ENCODE measurements at places on chromosomes 13 and 19.

DNA sequence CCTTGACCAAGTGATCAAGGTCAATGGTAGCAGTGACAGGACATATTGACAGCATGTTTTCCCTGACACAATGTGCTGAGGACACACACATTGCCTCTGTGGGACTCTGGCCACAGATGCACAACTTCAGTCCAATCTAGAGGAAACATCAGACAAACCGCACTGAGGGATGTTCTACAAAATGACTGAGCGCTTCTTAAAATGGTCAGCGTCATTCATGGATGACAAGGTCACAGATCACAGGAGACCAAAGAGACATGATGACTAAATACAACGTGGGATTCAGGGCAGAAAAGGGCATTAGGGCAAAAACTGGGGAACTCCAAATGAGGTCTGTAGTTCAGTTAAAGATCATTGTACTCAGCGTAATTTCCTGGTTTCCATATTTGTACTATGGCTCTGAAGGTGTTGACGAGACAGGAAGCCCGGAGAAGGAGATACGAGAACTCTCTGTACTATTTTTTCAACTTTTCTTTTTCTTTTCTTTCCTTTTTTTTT, 20.6 kb downstream of the PBX4 start:
- DNase-seq = no peak

DNA sequence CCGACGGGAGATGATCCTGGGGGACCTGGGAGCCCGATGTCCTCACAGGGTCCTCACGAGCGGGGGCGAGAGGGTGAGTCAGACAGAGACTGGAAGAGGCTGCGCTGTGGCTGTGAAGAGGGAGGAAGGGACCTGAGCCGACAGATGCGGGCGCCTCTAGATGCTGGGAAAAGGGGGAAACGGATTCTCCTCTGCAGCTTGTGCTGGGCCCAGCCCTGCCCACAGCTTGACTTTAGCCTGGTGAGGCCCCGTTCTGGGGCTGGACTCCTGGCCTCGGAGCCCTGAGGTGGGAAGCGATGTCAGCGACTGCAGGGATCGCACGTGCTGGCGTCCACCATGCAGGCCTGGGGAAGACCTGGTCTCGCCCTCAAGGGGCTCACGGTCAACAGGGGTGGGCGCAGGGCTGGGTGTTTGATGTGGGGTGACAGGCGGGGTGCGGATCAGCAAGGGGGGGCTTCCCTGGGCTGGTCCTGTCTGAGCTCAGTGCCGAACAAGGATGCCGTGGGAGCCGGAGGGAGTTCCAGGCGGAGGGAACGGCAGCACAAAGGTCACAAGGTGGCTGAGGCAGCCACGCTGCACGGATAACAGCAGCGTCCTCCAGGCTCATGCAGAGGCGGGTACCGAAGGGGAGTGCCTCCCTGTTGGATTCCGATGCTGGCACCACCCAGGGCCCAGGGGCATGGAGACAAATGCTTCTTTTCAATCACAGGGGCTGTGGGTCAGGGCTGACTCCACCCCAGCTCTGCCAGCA, 31.8 kb downstream of the PIP5K1C start:
- DNase-seq = no peak

- DNase-seq = peak; percentile 74
These were observed 34.9 kb downstream of the TNFSF13B start for GRCh38 chr13:108304170-108305016.

DNA sequence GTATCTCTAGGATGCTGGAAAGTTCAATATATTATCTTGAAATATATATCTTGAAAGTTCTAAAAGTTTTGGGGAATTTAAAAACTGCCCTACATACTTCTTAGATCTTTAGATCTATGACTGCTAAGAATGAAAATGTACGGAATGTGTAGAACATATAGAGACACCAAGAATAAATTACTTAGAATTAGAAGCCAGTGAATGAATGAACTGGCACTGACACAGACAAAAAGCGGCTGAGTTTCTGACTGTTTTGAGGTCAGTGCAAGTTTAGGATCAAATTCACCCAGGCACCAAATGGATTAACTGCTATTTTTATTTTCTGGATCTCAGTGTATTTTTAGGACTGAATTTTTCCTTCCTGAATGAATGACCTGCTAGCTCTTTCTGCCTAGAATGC, 411.2 kb downstream of the KCTD12 start:
- no peak for DNase-seq

DNA sequence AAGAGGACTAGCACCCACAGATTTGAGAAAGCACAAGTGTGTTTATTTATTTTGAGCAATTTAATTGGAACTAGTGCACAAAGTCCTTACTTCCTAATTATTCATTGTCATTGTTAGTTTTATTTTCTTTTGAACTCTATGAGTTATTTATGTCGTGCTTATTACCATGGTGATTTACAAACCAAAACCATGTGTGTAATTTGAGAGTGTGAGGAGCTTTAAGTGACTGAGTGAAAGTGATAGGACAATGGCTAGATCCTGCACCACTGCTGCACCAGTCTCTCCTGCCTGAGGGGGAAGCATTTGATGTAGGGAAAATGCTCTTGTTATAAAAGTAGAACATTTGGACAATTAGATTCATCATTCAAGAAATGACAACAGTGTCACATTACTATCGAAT, 172.3 kb upstream of the KLF12 start:
- no peak for DNase-seq

GRCh38 chr13:36360903-36361302, 14.7 kb upstream of the SPART start:
- DNase-seq = no peak

GRCh38 chr19:29535214-29535831, 9.5 kb downstream of the VSTM2B start:
- DNase-seq = peak; percentile 30

DNA sequence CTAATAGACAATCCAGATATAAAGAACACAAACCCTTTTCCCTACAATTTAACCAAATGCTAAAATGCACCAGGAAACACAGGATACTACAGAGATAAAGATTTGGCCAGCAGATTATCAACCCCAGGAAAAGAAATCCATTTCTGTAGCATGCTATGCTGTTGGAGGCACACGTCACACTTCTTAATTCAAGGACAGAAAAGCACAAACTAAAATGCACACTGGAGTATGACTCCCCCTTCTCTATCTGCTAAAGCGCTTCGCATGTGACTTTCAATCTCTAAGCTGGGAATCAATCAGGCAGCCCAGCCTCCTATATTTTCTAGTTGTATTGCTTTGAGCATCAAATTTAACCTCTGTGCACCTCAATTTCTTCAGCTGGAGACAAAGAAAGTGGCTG, 22.2 kb downstream of the ABCC4 start:
- no peak for DNase-seq

GRCh38 chr19:49438261-49438660, 3.1 kb downstream of the SLC17A7 start:
- DNase-seq = no peak

- no peak for DNase-seq
These were observed 404.2 kb downstream of the COG6 start for GRCh38 chr13:40059540-40060232.

GRCh38 chr19:32895384-32895783, 25.8 kb upstream of the SLC7A9 start:
- no peak for DNase-seq

GRCh38 chr13:34464011-34464410, 478.1 kb upstream of the NBEA start:
- DNase-seq = no peak

- no peak for DNase-seq
These were observed 49.1 kb downstream of the TBC1D4 start for GRCh38 chr13:75432811-75433244.

GRCh38 chr19:40231544-40232424, 5.3 kb upstream of the CCNP start:
- peak; percentile 76 for DNase-seq

- DNase-seq = peak; percentile 54
These were observed 3.9 kb downstream of the GPR108 start for GRCh38 chr19:6733338-6734095.

DNA sequence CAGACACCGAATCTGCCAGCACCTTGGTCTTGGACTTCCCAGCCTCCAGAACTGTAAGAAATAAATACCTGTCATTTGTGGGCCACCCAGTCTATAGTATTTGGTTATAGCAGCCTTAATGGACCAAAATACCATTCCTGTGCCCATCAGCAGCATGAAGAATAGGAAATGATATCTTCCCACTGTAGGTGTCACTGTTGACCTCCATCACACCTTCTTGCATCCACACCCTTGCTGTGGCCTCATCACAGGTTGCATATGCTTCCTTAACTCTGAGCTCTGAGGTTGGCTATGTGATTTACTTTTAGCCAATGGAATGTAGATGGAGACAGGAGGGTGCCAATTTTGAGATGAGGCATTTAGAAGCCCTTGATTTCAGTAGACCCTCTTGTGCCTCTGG, 242.0 kb upstream of the TSHZ3 start:
- DNase-seq = peak; percentile 12

GRCh38 chr19:40461669-40462221, 3.8 kb downstream of the BLVRB start:
- DNase-seq = no peak

DNA sequence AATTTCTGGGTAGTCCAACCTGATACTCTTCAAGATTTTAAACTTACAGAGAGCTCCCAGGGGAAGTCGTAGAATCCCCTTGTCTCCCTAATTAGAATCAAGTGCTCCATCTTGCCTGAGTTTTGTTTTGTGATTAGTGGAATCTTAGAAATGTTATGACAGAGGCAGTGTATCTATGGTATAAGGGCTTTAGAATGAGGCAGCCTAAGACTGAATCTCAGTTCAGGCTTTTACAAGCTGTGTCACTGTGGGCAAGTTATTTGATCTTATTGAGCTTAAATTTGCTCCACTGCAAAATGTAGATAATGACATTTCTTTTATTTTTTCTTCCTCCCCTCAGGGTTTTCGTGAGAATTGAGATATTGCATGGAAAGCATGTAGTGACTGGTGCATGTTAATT, 215.5 kb downstream of the POSTN start:
- no peak for DNase-seq

- no peak for DNase-seq
These were observed 110.4 kb downstream of the RAB20 start for GRCh38 chr13:110450941-110451730.

- DNase-seq = no peak
These were observed 11.1 kb upstream of the SHISA2 start for GRCh38 chr13:26062853-26063444.

GRCh38 chr19:41853768-41854167, 6.3 kb upstream of the RPS19 start:
- no peak for DNase-seq

- DNase-seq = no peak
These were observed 41.1 kb downstream of the ARHGAP35 start for GRCh38 chr19:46901701-46902401.

DNA sequence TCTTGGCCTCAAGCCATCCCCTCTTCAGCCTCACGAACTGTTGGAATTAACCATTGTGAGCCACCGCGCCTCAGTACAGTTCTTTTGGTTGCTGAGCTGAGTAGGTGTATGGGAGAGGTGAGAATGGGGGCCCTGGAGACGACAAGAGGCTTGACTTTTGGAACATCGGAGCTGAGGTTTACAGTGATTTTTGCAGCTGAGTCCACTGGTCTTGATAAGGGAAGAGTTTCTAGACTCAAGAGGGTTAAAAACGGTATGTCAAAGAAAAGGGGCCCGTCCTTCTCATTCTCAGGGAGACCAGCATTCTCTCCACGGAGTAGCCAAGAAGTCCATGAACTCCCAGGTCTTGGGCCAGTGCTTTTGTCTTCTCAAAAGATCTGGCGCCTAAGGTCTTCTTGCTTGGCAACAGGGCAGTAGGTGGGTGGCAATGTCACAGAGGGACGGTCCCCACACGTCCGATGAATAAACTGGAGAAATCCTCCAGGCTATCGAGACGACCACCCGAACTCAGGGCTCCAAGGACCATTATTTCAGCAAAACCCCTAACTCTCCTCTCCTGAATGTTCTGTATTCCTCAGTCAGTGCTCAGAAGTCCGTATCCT, 6.4 kb upstream of the QTRT1 start:
- no peak for DNase-seq

DNA sequence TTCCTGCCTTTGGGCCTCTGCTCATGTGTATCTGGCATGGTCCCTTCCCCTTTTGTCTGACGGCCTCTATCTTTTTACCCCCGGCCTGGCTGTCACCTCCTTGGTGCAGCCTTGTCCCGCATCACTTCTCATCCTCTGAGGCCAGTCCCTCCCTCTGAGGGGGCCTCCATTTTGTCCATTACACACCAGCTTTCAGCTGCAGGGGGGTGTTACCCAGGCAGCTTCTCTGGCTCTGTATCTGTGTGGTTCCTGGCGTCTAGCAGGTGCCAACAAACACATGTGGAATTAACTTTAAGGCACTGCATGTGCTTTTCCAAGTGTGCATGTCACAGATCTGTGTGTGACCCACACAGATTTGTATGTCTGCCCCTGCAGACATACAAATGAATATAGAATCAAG, 52.4 kb downstream of the LYL1 start:
- no peak for DNase-seq

DNA sequence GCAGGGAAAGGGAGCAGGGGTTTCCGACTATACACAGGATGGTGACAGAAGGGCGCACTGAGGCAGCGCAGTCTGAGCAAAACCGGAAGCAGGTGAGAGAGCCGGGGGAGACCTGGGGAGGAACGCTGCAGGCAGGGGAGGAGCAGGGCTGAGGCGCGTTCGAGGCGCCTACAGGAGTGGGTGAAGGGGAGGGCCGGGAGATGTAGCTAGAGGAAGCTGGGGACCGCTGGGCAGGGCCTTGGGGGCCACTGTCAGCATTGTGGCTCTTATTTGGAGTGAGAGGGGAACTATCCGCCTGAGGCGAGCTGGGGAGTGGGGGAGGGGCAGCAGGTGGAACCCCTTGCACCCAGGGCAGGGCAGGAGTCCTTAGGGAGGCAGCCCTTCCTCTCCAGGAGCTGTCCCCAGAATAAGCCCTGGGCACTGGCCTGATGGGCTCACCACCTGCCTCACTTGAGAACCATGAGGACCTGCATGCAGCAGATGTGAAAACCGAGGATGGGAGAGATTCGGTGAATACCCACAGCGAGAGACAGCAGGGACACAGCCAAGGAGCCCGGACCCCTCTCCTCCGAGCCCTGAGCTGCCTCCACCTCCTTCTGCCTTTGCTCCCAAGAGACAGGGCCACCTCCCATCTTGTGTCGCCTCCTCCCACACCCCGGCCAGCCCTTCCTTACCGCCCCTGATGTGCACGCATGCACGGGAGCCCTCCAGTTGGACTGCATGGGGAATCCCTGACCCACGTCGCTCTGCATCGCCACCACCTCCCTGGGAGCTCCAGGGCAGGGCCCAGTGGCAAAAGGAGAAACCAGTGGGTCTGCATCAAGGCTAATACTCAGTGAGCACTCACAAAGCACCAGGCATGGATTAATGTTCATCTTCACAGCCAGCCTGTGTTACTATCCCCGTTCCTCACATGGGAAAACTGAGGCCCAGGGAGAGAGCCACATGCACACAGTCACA, 10.3 kb downstream of the AKT2 start:
- DNase-seq = no peak
